ENCODE measurements at places on chromosomes 13 and 19. TPM values are rescaled to one million over a fixed set of nuclear protein-coding genes. Genes with fewer than 3 reads are reported as not detected.

GRCh38 chr13:35723821-35724220 is 247.3 kb upstream of the MAB21L1 start:
- no peak for DNase-seq

- peak; percentile 84 for DNase-seq
These were observed 49.8 kb upstream of the GTF3A start for GRCh38 chr13:27374650-27375049.

GRCh38 chr19:45542234-45542668 is 35.0 kb downstream of the VASP start:
- DNase-seq: no peak

DNA sequence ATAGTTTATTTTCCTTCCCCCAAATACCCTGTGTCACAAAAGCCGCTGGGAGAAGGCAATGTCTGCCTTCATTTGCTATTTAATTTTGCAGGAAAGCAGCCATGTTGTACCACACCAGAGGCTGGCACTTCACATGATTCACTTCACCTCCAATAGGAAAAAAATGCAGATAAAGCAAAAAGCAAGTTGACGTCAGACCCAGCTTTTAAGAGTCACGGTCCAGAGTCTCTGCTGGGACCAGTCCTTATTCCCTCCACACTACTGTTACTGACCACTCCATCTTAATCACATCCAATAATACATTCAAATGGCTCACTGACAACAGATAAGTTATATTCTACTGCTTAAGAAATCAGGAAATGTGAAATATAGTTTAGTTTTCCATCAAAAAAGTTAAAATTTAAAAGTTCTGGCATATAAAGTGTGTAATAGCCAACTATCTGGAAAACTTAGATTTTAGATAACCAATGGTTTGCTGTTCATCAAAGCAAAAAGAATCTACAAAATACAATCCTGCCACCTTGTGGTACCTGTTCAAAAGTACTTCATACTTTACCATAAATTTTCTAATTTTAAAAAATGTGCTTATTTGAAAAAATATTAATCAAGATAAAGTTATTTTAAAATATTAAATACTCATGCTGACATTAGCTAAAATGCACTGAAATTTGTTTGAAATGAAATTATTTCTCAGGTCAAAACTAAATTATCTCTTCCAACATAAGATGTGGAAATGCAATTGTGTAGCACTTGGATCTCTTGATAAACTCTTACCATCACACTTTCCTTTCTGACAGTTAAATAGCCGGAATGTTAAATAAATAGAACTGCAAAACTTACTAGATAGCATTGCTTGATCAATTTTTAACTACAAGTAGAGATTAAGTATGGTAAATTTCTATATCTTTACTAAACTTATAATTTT is 97.3 kb downstream of the SERP2 start:
- peak; percentile 42 for DNase-seq

DNA sequence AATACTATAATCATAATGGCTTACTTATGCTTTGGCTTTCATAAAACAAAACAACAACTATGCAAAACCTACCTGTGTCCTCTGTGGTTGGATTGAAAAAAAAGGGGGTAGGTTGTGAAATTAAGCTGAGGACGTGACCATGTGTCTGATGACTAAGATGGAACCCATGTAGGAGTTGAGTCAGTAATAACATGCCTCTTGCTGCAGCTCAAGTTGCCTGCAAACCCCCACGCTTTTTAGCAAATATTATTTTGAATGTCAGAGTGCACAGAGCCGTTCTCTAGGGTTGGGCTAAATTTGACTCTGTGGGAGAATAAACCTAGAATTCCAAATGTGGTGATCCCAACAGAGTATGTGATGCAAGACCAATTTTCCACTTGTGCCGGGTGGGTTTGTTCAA is 209.3 kb downstream of the KCNRG start:
- no peak for DNase-seq

GRCh38 chr13:26957182-26957581 is 196.6 kb upstream of the GPR12 start:
- DNase-seq: no peak

DNA sequence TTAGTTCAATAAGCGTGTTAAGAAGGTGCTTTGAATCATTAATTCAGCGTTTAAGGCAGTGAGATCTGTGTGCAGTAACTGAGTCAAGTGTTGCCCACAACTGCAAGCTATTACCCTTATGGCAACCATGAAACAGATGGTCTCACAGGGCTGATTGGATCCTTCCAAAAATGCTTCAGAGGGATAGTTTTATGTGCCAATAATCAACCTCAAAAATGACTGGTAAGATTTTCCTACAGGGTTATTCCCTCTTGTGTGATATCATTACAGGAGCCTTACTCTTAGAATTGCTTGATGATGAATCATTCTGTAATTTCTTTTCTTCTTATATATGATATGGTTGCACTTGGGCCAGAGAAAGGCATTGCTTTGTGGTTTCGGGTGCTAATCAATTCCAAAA is 1299.2 kb upstream of the ATXN8OS start:
- DNase-seq: peak; percentile 26

- no peak for DNase-seq
These were observed 3.2 kb downstream of the NCLN start for GRCh38 chr19:3188627-3189596.

DNA sequence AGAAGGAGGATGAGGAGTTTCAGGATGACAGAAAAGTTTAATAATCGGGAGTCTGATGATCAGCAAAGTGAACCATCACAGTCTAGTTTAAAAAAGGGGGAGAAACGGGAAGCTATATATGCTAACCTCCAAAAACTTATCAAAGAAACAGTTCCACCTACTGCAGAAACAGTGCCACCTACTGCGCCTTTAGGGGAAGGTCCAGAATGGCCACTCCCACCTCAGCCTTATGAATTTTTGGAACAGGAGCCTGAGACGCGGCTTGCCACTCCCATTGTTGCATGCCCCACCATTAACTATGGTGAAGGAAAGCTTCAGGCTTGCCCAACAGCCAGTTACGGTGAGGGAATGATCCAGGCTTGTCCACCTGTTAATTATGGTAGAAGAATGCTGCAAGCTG is 929.0 kb downstream of the SLITRK6 start:
- no peak for DNase-seq

The CFD gene
- 3.4 TPM for polyA plus RNA-seq

The ZNF578 gene
- 3.7 TPM for polyA plus RNA-seq

The EDNRB gene
- polyA plus RNA-seq: 9.6 TPM
